ENCODE measurements at places on chromosomes 11 and 22.
A peak's percentile ranks its signal among the peaks of the same experiment; 100 is the strongest.

GRCh38 chr22:42648368-42649245 lies 585 bp downstream of the CYB5R3 start:
- peak; percentile 35 for DNase-seq

DNA sequence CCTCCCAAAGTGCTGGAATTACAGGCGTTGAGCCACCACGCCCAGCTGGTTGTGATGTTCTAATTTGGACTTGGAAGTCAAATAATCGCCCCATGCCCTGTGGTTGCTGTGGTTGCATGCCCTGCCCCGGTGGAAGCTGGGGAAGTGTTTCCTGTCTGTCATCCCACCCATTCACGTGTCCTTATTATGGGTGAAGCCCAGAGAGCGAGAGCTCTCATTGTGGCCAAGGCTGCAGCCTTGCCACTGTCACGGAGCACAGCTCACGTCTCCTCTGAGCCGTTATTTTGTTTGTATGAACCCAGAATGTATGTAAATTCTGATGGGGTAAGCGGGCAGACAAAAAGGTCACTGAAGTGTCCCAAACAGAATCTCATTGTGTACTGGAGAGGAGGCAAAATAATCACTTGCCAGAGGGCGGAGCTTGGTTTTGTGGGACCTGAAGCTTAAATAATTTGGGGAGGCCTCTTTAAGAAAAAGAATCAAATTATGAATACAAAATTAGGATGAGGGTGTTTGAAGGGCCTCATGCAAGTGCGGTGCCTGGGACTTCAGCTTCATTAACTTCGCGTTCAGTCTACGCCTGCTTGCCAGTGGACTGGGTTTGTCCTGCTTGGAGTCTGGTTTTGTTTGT lies 25.8 kb upstream of the TREH start:
- DNase-seq: no peak

DNA sequence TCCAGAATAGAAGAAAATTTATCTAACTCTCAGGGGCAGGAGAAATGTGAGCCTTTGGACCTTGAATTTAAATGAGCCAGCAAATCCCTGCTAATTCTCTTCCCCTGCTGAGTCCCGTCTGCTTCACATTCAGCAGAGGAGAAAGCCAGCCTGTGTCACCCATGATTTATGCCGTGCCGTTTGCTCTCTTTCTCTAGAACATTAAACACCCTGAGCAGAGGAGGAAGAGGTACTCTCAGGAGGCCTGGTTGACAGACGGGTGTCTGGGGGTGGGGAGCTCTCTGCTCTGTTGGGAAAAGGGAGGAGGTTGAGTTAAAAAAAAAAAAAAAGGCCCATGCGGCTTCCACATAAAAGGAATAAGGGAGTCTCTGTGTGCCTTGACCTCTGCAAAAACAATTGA lies 11.3 kb upstream of the MTMR3 start:
- no peak for DNase-seq

GRCh38 chr22:45776313-45776585 lies 104.6 kb downstream of the ATXN10 start:
- DNase-seq: no peak

- DNase-seq: no peak
Observed at GRCh38 chr11:79458709-79459108, 17.9 kb upstream of the TENM4 start.

GRCh38 chr11:22479971-22480720 lies 142.0 kb downstream of the SLC17A6 start:
- DNase-seq: no peak

DNA sequence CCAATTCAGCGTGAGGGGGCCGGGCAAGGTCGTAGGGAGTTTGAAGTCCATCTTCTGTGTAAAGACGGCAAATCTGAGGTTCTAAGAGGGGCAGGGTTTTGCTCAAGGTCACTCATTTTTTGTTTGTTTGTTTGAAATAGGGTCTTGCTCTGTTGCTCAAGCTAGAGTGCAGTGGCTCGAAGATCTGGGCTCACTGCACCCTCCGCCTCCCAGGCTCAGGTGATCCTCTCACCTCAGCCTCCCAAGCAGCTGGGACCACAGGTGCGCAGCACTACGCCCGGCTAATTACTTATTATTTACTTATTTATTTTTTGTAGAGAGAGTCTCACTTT lies 355 bp upstream of the AP1B1 start:
- no peak for DNase-seq

DNA sequence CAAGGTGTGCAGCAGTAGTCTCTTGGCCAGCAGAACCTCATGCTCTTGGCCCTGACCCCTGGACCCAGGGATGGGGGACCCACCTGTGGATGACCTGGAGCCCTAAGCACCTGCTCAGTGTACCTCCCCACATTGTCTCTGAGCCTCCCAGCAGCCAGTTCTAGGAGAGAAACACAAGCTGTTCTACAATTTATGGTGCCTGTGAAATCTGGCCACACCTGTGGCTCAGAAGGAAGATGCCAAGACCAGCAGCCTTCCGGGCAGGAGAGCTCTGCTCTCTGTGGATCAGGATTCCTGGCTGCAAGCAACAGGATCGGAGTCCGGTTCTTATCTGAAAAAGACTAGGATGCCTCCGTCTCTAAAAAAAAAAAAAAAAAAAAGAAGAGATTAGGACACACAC lies 103.6 kb upstream of the ANO1 start:
- DNase-seq: no peak

DNA sequence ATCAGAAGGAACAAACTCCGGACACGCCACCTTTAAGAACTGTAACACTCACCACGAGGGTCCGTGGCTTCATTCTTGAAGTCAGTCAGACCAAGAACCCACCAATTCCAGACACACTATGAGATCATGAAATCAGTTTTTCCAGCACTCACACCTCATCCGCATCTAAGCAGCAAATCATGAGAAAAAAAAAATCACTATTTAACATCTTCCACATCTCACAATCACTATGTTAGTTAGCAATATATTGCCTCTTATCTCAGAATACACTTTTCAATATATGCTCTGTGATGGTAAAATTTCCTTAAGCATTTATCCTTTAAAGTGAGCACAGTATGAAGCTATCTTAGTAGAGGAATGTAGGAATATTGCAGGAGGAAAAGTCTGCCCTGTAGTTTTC lies 328.7 kb downstream of the FAM181B start:
- no peak for DNase-seq

GRCh38 chr11:22169833-22170232 lies 23.1 kb upstream of the ANO5 start:
- no peak for DNase-seq

DNA sequence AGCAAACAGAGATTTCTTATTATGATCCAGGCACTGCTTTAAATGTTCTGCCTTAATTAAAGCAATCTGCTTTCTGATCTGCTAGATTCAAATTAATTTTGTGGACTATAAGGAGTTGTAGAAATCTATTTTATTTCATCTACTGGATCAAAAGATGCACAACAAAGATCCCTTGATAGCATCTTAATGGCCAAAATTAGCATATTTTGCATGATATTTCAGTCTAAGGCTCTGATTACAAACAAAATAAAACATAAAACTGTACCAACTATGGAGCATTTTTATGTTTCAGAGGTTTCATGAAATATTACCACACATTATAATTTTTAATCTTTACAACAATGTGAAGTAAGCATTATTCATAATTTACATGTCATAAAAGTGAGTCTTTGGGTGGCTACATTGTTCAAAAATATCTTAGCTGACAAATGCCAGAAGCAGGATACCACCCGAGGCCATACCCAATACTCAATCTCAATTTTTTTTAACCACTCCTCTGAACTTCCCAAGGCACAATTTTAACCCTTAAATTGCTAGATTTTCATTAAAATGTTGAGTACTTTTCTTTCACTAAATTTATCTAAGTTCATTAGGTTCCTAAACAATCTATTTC lies 929.5 kb downstream of the KCNA4 start:
- DNase-seq: no peak

- no peak for DNase-seq
Observed at GRCh38 chr11:95589893-95590612, 199.5 kb downstream of the FAM76B start.

- no peak for DNase-seq
Observed at GRCh38 chr11:58060535-58060934, 29.8 kb downstream of the OR6Q1 start.

DNA sequence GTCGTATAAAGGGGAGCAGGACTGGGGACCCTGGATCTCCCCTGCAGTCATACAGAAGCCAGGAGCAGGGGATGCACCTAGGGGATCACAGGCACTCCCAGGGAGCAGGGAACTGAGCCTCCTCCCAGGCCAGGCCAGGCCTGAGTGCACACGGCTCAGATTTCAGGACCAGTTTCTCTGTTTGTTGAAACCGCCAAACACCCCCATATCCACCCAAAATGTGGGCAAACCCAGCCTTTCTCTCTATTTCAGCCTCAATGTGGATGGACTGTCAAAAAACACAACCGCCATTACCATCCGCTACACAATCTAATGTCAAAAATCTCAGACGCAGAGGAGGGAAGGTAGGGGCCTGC lies 17.5 kb downstream of the MN1 start:
- no peak for DNase-seq

GRCh38 chr11:64451856-64452255 lies 92.9 kb downstream of the RPS6KA4 start:
- DNase-seq: no peak

- no peak for DNase-seq
Observed at GRCh38 chr11:11074686-11075335, 217.0 kb upstream of the ZBED5 start.

GRCh38 chr22:42511401-42511891 lies 8.2 kb downstream of the RRP7A start:
- no peak for DNase-seq

DNA sequence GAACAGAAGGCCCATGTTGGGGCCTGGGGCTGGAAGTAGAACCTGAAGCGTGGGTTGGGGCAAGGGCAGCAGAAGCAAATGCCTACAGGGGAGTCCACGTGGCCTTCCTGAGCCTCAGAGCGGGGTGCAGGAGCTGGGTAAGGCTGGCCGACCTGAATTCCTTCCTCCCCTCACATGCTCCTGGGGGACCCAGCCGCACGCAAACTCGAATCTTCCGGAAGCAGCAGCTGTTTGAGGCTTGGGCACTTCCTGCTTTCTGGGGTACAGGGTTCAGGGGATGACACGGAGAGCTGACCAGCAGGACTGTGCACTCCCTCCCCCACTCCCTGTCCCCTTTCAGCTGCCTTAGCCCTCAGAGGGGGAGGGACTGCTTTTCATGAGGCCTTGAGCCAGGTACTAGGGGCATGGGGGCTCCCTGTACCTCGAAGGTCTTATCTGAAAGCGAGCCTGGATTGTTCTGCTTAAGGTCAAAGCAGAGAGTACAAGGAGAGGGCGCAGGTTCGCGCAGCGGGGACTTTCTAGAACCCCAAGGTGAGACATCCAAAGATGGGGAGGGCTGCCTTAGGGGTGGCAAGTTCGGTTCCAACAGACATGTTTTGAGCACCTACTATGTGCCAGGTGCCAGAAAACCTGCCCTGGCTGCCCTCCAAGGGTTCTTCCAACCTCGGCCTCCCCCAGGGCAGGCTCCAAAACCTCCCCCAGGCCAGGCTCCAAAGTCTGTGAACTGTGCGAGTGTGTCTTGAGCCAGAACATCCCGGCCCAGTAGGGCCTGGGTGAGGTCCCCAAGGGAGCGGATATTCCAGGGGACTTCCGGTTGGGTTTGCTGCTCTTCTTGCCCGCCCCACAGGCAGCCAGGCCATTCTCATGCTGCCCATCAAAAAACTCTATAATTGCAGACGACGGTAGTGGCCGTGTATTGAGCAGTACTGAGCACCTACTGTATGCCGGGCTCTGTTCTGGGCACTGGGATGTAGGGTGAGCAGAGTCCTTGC lies 1.7 kb downstream of the NCF4 start:
- DNase-seq: no peak

GRCh38 chr22:25177895-25178294 lies 21.8 kb upstream of the CRYBB3 start:
- no peak for DNase-seq

- DNase-seq: no peak
Observed at GRCh38 chr11:117691218-117691514, 105.8 kb downstream of the DSCAML1 start.

DNA sequence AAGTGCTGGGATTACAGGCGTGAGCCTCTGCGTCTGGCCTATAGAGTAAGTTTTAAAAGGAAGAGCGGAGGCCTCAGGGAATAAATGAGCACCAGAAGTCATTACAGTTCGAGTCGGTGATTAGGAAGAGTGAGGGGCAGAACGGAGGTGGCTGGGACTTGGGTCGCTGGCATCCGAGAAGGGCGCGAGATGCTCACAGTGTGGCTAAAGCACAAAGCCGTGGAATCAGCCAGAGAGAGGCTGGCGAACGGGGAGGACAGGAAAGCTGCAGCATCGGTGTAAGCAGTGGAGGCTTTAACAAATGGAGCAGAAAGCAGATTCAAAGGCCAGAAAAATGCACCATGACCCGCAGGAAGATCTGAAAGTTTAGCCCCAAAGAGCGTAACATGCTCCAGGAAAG lies 2.7 kb upstream of the KRTAP5-4 start:
- DNase-seq: no peak

DNA sequence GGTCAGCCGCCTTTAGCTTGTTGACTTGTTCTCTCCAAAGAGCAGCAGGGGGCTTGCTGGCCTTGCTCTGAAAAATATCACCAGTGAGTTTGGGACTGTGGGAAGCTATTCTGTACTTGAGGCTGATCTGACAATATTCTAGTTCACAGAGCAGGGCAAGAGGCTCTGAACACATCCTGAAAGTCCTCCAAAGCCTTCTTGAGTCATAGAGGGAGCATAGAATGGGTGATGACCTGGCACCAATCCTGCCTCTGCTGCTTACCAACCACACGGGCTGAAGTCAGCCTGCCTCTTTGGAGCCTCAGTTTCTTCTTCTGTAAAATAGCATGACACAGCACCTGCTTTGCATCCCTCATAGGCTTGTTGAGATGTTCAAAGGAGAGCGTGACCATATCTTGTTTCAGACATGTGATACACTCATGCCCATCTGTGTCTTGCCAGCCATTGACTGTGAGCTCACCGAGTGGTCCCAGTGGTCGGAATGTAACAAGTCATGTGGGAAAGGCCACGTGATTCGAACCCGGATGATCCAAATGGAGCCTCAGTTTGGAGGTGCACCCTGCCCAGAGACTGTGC lies 96.6 kb downstream of the RRAS2 start:
- DNase-seq: no peak

GRCh38 chr11:114368918-114369680 lies 31.2 kb downstream of the C11orf71 start:
- DNase-seq: no peak

DNA sequence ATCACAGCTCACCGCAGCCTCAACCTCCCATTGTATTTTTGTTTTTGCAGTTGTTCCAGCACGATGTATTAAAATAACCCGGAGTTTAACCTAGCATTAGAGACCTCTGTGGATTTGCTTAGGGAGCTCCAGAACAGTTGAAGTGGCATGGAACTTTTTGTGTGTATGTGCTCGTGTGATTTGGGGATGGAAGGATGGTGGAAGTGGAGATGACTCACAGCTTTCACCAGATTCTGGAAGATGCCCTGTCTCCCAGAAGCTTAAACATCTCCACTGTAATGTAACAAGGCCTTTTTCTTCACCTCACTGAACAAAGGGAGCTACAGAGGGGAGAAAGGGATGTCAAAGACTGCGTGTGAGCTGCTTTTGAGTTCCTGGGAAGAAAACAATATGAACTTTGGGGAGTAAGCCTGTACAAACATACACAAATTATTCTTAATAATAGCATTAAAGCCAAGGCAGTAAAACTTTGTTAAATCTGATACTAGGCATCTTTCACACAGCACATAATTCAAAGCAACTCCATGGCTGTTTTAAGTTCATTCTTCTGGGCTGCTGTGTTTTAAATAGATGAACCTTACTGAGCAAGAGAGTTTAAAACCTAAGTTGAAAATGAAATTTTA lies 226.4 kb downstream of the ADAMTS15 start:
- no peak for DNase-seq

- DNase-seq: no peak
Observed at GRCh38 chr11:85988780-85989179, 80.1 kb downstream of the PICALM start.
